ENCODE measurements at places on chromosomes 16 and 17. TPM values are rescaled to one million over a fixed set of nuclear protein-coding genes. Genes with fewer than 3 reads are reported as not detected.

- no peak for DNase-seq
These were observed 6.2 kb downstream of the GINS2 start for GRCh38 chr16:85682516-85682915.

DNA sequence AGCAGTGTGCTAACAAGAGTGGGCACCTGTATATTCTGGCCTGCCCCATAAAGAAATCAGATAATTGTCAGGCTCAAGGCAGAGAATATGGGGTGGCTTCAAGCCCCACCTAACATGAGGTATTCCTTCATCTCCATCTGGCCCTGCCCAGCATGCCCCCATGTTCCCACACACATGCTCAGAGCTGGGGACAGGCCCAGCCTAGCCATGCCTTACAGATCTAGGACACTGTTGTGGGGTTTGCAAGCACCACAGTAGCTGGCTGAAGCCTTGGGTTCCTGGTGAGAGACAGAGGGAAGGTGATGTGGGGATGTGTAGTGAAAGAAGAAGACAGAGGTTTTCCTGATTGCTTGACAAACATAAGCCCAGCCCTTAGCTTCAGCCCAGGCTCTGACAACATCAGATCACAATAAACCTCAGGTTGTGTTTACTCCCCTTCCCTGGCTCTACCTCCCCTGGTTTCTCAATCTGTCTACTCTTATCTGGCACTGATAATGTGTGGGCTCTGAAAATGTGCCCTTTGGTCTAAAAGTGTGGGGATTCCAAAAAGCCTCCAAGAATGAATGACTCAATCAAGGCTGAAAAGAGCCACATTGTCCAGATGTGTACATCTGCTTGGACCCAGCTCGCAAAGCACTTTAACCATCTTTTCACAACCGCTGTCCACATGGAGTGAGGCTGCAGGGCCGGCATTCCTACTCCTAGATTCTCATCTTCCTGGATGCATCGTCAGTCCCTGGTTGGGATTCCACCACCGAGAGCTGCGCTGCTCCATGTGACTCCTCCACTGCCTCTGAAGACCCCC lies 34.4 kb downstream of the CDRT4 start:
- DNase-seq = no peak

DNA sequence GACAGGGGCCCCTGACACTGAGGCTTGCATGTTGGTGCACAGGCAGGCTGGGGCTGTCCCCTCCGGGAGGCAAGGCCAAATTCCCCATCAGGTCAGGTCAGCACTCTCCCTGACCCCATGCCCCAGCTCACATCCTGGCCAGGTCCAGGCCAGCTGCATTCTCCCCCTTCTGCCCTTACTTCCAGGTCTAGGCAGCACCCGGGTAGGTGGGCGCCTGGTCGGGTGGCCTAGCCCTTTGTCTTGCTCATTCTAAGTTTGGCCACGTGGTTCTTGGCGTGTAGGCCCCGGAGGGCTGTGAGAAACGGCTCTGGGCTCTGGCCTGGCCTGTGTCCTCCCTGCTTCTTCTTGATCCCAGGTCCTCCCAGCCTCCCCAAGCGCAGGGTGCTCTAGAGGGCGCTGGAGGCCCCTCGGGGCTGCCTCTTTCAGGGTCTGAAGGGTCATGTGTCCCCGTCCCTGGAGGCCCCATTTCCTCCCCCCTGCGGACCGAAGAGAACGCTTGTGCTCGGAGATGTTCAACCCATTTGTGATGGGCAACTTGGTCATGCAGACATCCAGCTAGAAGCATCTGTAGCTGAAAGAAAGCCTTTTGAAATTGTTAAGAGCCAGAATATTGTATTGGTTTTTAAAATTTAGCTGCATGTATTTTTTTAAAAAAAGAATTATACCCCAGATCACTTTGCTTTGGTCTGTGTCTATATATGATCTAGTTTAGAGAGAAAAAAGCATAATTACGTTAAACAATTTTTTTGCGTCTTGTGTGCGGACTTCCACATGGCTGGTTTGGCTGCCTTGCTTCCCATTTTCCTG lies 6.7 kb downstream of the BAHCC1 start:
- peak; percentile 62 for DNase-seq

GRCh38 chr17:22374741-22375140 lies 682.4 kb downstream of the KCNJ18 start:
- DNase-seq = no peak

DNA sequence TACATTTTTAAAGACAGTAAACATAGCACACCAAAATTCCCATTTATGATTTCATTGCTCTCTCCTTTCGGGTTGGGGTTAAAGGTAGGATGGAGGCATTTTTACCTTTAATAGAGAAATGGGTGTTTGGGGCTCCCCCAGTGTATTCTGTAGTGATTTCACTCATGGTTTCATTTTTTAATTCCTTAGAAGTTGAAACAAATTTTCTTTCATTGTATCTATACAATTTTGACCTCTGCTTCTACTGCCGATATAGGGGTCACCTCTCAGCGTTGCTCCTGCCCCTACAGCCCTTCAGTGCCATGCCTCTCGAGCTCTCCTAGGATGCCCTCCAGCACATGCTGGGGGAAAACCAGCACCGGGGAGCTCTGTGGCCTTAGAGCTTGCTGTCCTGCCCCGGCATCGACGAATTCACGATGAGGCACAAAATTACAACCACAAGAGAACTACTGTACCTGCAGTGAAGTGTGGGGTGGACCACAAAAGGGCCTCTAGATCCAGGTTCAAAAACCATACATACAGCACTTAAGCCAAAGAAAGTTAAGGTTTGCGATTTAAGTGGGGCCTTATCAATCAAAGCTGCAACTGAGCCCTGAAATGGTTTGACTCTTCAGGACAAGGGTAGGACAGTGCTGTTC lies 39.3 kb downstream of the LITAFD start:
- no peak for DNase-seq

DNA sequence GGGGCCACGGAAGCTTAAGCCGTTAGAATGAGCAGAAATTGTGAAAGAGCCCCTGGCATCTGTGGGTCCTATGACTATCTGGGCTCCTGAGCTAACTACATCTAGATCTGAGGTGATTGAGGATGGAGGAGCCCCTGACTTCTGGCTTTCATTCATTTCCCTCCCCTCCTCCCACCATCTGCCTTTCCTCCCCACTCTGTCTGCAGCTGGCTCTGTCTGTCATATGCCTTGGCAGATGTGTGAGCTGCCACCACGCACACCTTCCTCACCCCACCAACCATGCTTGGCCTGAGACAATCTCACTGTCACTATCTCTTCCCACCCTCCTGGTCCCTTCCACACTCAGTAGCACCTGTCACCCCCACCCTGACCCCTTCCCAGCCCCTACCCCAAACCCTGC lies 5.1 kb downstream of the CD300E start:
- DNase-seq = no peak

GRCh38 chr17:74992223-74992622 lies 4.8 kb downstream of the CDR2L start:
- DNase-seq = no peak

- DNase-seq = no peak
These were observed 22.3 kb downstream of the PGS1 start for GRCh38 chr17:78400581-78401240.

KRT39 gene
- not detected for total RNA-seq

KRTAP9-8 gene
- total RNA-seq = not detected

CLEC18A gene
- total RNA-seq = 0.32 TPM
